ENCODE measurements at places on chromosomes 2 and 18. TPM values are rescaled to one million over a fixed set of nuclear protein-coding genes. Genes with fewer than 3 reads are reported as not detected.

- no peaks in the 10 kb centered on the region for H3K36me3 ChIP-seq
- H3K27me3 ChIP-seq: no peaks in the 10 kb centered on the region
- no peak for DNase-seq
- H3K4me1 ChIP-seq: peaks cover 9% of the 10 kb centered on the region
Measured at GRCh38 chr18:63186520-63187222, 132.9 kb downstream of the BCL2 start.

IL1R2 gene
- 38.3 TPM for total RNA-seq

GRCh38 chr2:111117598-111118480 is 2.9 kb upstream of the BCL2L11 start:
- no peaks in the 10 kb centered on the region for H3K4me1 ChIP-seq
- no peak overlapping the region for H3K27ac ChIP-seq
- peaks cover 2% of the 10 kb centered on the region for H3K27me3 ChIP-seq
- no peaks in the 10 kb centered on the region for H3K36me3 ChIP-seq
- DNase-seq: peak; percentile 61

DNA sequence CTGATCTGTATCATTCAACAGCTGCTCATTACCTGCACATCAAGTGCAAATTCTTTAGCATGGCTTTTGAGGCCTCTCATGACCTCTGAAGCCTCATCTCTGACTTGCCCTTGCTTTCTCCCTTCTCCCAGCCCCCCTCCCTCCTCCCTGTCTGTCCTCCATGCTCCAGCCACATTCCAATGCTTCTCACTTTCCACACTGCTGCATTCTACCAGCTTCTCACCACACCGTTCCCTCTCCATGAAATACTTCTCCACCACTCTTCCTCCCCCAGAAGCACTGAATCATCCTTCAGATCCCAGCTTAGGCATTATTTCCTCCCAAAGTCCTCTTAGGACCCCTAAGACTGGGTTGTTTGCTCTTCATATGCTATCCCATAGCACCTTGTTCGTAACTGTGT is 26.9 kb downstream of the GCG start:
- no peak for DNase-seq
- no peak overlapping the region for H3K4me3 ChIP-seq
- H3K27ac ChIP-seq: no peak overlapping the region
- H3K36me3 ChIP-seq: no peaks in the 10 kb centered on the region

- H3K27me3 ChIP-seq: no peaks in the 10 kb centered on the region
- H3K36me3 ChIP-seq: no peaks in the 10 kb centered on the region
- no peaks in the 10 kb centered on the region for H3K4me1 ChIP-seq
- no peak overlapping the region for H3K27ac ChIP-seq
Measured at GRCh38 chr18:37721544-37722522, 156.2 kb upstream of the CELF4 start.

DNA sequence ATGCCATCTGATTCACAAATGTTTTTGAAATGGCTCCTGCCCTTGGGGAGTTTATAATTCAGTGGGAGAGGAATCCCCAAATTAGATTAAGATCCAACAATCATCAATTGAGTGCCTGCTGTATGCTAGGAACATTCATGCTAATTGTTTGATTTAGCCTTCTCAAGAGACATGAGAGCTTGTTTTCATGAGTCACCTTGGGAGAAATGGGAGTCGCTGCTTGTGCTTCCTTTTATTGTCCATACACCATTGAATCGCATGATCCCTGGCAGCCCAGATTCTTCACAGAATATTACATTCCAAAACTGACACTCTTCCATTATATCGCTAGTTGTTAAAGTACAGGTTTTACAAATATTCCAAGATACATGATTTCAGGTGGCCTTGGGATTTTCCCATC is 106.0 kb upstream of the MAP3K20 start:
- no peak overlapping the region for H3K4me3 ChIP-seq
- H3K27ac ChIP-seq: no peak overlapping the region
- H3K27me3 ChIP-seq: no peaks in the 10 kb centered on the region
- DNase-seq: no peak

- H3K27me3 ChIP-seq: no peaks in the 10 kb centered on the region
- H3K4me3 ChIP-seq: no peak overlapping the region
- no peak overlapping the region for H3K27ac ChIP-seq
- DNase-seq: no peak
- no peaks in the 10 kb centered on the region for H3K4me1 ChIP-seq
- H3K36me3 ChIP-seq: no peaks in the 10 kb centered on the region
Measured at GRCh38 chr2:118121101-118121500, 32.8 kb downstream of the INSIG2 start.

DNA sequence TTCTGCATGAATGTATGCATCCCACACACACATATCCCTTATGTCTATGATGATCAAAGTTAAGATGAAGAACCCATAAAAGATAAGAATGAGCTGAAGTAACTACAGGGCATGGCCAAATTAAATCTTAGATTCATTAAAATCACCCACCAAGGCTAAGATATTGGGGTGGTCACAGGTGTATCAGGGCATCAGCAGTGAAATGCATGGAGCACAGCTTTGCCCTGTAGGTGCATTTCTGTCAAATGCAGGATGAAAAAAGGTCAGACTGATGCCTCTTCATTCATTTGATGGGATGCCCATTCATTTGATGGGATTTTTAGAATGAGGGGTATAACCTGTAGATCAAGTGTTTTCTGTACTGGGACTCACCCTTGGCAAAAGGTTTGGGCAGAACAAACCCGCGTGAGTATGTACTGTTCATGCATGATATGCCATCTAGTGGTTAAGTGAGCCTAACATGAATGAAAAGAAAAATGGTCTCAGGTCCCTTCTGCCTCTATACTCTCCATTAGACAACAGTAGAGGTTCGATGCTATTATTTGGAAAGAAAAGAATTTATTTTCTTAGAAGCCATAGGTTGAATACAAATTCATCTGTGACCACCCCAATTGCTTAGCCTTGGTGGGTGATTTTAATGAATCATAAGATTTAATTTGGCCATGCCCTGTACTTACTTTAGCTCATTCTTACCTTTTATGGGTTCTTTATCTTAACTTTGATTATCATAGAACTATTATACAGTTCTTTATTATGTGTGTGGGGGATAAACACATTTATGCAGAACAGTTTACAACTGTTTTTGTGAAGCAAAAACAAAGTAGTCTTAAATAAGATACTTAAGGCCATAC is 43.2 kb upstream of the NOSTRIN start:
- H3K4me3 ChIP-seq: no peak overlapping the region
- no peaks in the 10 kb centered on the region for H3K4me1 ChIP-seq
- H3K27me3 ChIP-seq: no peaks in the 10 kb centered on the region
- DNase-seq: no peak
- no peaks in the 10 kb centered on the region for H3K36me3 ChIP-seq
- H3K27ac ChIP-seq: no peak overlapping the region

CREG2 gene
- total RNA-seq: 0.60 TPM

MERTK gene
- total RNA-seq: 29.7 TPM

DNA sequence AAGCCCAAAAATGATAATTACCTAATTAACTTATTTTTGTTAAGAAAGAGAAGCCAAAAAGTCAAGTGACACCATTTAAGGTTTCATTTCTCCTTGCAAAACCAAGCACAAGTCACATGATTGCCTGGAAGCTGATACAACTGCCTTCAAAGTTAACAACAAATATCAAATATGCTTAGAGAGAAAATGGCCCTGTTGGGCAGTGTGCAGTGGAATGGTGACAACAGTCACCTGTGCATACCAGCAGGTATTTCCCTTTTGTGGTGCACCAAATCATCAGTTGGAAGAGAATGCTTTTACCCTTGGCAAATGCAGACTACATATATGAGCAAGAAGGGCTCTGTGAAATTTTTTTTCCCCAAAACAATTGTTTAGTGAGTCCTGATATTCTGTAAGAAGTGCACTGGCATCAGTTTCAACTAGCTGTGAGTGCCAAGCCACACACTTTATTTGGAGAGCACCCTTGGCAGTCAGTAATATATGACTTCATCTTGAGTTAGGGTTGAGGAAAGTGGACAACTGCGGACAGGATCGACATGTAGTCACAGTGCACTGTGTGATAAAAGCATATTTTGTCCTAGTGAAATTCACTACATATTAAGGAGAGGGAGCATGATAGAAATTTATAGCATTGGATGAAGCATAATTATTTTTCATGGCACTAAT is 74.9 kb upstream of the DOCK10 start:
- H3K4me3 ChIP-seq: no peak overlapping the region
- H3K4me1 ChIP-seq: no peaks in the 10 kb centered on the region
- no peaks in the 10 kb centered on the region for H3K27me3 ChIP-seq
- no peak overlapping the region for H3K27ac ChIP-seq

DNA sequence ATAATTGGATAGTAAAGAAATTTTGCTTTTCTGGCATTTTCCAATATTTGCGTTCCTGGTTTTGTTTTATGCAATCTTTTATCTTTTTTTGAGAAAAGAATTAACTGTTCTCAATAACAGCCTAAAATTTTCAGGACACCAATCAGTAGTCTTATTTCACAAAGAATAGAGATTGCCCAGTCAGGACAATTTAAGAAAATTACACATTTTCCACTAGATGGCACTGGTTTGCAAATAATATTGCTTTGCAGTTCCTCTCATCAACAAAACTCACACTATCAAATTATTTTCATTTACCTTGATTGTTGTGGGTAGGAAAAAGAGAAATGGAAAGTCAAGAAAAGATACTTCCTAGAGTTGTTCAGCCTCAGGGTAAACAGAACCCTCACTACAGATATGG is 2.4 kb upstream of the RBM45 start:
- peaks cover 2% of the 10 kb centered on the region for H3K4me1 ChIP-seq
- no peaks in the 10 kb centered on the region for H3K36me3 ChIP-seq
- no peak overlapping the region for H3K27ac ChIP-seq
- H3K27me3 ChIP-seq: no peaks in the 10 kb centered on the region

- no peak overlapping the region for H3K4me3 ChIP-seq
- DNase-seq: no peak
- no peaks in the 10 kb centered on the region for H3K27me3 ChIP-seq
Measured at GRCh38 chr2:99674090-99674489, 184.3 kb upstream of the REV1 start.

- H3K4me1 ChIP-seq: no peaks in the 10 kb centered on the region
- no peak overlapping the region for H3K27ac ChIP-seq
- H3K27me3 ChIP-seq: no peaks in the 10 kb centered on the region
- DNase-seq: no peak
Measured at GRCh38 chr18:8571399-8571798, 37.8 kb upstream of the RAB12 start.

ZNF804A gene
- total RNA-seq: 0.23 TPM

LRRFIP1 gene
- total RNA-seq: 234 TPM

CAPN14 gene
- 0.21 TPM for total RNA-seq

EVX2 gene
- not detected for total RNA-seq

MAB21L4 gene
- not detected for total RNA-seq

DNA sequence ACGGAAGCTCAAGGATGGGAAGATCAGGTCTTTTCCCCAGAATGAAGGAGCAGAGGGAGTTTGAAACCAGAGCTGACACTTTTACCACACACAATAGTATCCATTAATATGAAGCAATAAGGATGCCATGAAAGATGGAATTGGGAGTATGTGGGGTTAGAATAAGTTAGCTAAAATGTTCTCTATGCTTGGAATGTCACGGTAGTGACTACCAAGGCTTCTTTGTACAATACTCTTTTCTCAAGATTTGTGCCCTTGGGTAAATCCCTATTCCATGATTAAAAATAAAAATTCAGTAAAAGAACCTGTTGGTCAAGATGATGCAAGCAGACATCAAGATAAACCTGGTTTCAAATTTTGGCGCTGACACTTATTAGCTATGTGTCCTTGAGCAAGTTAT is 75.0 kb downstream of the NRXN1 start:
- no peak overlapping the region for H3K27ac ChIP-seq
- no peaks in the 10 kb centered on the region for H3K4me1 ChIP-seq
- no peak for DNase-seq

GLB1L gene
- total RNA-seq: 7.1 TPM

DNA sequence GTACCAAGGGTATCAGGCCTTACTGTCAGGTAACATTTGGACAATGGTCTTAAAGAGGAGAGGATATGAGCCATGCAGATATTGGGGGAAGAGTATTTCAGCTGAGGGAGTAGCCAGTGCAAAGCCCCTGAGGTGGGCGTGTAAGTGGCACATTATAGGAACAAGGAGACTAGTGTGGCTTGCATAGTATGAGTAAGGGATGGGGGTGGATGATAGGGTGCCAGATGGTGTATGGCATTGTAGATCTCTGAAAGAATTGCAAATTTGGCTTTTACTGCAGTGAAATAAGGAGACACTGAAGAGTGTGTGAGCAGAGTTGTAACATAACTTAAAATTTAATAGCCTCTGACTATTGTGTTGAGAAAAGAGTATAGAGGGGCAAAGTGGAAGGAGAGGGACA is 244.0 kb downstream of the PDE11A start:
- no peak for DNase-seq
- H3K4me3 ChIP-seq: no peak overlapping the region
- H3K36me3 ChIP-seq: no peaks in the 10 kb centered on the region

DNA sequence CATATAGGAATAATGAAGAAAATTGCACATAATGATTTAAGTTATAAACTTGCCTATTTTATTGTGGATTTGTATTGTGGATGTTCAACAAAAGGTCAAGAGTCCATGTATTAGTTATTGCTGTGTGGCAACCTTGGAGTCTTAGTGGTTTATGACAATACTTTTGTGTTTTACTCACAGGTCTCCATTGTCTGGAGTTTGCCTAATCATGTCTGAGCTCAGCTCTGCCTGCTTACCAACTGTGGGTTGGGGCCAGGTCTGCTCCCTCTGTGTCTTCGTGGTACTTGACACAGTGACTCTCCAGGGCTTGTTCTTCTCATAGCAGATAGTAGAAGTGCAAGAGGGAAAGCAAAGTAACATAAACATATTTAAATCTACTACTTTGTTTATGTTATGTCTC is 382.5 kb downstream of the CBLN2 start:
- H3K27ac ChIP-seq: no peak overlapping the region
- H3K4me3 ChIP-seq: no peak overlapping the region
- no peak for DNase-seq

DNA sequence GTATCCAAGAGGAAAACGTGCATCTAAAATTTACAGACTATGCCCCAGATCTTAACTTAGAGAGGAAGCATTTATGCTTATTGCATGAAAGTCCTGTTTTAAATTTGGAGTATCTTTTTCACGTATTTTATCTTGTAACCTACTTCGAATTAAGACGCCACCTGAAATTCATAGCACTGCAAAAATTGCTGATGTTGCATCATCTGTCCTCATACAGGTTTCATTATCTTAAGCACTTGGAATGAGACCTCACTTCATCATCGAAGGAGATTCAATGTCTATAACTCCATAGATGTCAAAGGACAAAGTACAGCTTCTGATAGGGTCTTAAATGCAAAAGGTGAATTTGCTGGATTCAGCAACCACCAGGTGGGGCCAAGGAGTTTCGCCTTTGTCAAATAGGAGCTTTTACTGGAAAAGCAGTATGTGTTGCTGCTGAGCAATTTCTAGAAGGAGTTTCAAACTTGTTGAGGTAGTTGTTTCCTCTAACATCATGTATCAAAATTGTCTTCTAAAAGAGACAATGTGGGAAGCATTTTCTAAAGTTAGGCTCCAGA is 106.4 kb upstream of the CCDC85A start:
- no peaks in the 10 kb centered on the region for H3K4me1 ChIP-seq
- no peak overlapping the region for H3K27ac ChIP-seq
- DNase-seq: no peak
- no peak overlapping the region for H3K4me3 ChIP-seq

ZAP70 gene
- 7.5 TPM for total RNA-seq

GRCh38 chr2:66428986-66429612 is 5.8 kb upstream of the MEIS1 start:
- H3K27ac ChIP-seq: no peak overlapping the region
- H3K4me1 ChIP-seq: no peaks in the 10 kb centered on the region
- H3K36me3 ChIP-seq: no peaks in the 10 kb centered on the region
- no peaks in the 10 kb centered on the region for H3K27me3 ChIP-seq
- H3K4me3 ChIP-seq: no peak overlapping the region
- no peak for DNase-seq

- no peaks in the 10 kb centered on the region for H3K4me1 ChIP-seq
- no peaks in the 10 kb centered on the region for H3K27me3 ChIP-seq
- no peak overlapping the region for H3K27ac ChIP-seq
- no peak for DNase-seq
- no peak overlapping the region for H3K4me3 ChIP-seq
Measured at GRCh38 chr18:74617486-74617885, 19.8 kb downstream of the ZNF407 start.
